ENCODE measurements at places on chromosomes 16 and 17. TPM values are rescaled to one million over a fixed set of nuclear protein-coding genes. Genes with fewer than 3 reads are reported as not detected.

Gene SLC52A1
- not detected for total RNA-seq

Gene SSTR5
- total RNA-seq, result not detected

Gene CDH8
- total RNA-seq, result not detected

Gene TEX14
- total RNA-seq, result under 0.01 TPM

Gene SLC16A6
- total RNA-seq, result 1.4 TPM

Gene TBC1D3G
- not detected for total RNA-seq

Gene NPIPB13
- 5.9 TPM for total RNA-seq

Gene KRT9
- not detected for total RNA-seq

Gene CMTM2
- not detected for total RNA-seq

Gene DNAAF8
- 2.7 TPM for total RNA-seq

Gene IGSF6
- total RNA-seq, result under 0.01 TPM

Gene NPIPA5
- 5.4 TPM for total RNA-seq

Gene ZNF385C
- not detected for total RNA-seq

Gene VTN
- total RNA-seq, result not detected

Gene ALDH3A1
- total RNA-seq, result not detected

Gene MPRIP
- 149 TPM for total RNA-seq

Gene ITGA2B
- total RNA-seq, result not detected

Gene IKZF3
- total RNA-seq, result not detected

Gene FOXN1
- total RNA-seq, result not detected

Gene CD300LB
- not detected for total RNA-seq
